ENCODE measurements at places on chromosomes 3 and 15.

GRCh38 chr15:82944056-82944455 is 8.5 kb downstream of the HOMER2 start:
- DNase-seq: no peak

GRCh38 chr3:4314688-4315087 is 11.5 kb downstream of the SETMAR start:
- DNase-seq: no peak

DNA sequence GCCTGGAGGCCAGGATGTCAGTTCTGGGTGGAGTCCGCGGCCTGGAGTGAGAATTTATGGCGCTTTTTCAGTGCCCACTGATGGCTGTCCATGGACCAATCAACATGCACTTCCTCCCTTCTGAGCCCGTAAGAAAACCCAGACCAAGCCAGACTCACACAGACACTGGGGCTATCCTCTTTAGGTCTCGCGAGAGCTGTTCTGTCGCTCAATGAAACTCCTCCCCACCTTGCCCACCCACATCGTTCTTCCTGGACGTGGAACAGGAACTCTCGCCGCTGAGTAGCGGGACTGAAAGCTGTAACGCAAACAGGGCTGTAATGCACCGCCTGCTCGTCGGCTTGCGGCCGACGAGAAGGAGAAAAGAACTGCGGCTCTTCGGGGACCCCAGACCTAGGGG is 833.0 kb upstream of the CADM2 start:
- no peak for DNase-seq

- DNase-seq: no peak
Measured at GRCh38 chr3:72004749-72005292, 219.9 kb upstream of the PROK2 start.

Data from stimulated activated CD4-positive, alpha-beta T cell treated with anti-CD3 and anti-CD28 coated beads, Interleukin-1b, Interleukin-23, amount 100 ng/mL, for 24 hours (primary cell).